ENCODE measurements at places on chromosomes 12 and 14.

- DNase-seq = no peak
These were observed 82.9 kb downstream of the PAPOLA start for GRCh38 chr14:96584907-96585671.

DNA sequence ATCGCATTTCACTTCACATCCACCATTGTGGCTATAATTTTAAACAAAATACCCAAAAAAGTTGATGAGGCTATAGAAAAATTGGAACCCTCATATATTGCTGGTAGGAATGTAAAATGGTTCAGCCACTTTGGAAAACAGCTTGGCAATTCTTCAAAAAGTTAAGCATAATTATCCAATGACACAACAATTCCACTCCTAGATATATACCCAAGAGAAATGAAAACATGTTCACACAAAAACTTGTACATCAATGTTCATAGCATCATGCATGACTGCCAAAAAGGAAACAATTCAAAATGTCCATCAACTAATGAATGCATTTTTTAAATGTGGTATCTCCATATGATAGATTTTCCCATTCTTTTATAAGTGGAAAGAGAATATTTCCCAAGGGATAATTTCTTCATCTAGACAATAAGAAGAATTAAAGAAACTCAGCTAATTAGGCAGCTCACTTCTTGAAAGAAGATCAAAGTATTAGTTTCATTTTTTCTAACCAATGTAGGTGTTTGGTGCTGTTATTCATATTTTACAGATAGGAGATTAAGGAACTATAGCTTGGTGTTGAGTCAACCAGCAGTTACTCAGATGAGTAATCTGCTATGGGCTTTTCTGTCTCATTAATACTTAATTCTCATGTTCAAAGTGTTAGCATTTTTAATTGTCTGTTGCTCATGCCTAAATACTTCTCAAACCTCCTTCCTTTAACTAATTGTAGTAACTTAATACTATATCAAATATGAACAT lies 32.8 kb downstream of the YEATS4 start:
- no peak for DNase-seq

DNA sequence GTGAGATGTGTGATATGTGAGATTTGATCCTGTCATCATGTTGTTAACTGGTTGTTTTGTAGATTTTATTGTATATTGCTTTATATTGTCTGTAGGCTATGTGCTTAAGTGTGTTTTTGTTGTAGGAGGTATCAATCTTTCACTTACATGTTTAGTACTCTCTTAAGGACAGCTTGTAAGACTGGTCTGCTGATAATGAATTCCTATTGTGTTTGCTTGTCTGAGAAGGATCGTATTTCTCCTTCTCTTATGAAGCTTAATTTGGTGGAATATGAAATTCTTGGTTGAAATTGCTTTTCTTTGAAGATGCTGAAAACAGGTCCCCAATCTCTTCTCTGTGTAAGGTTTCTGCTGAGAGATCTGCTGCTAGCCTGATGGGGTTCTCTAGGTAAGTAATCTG lies 94.5 kb upstream of the ARHGAP5 start:
- DNase-seq = no peak

DNA sequence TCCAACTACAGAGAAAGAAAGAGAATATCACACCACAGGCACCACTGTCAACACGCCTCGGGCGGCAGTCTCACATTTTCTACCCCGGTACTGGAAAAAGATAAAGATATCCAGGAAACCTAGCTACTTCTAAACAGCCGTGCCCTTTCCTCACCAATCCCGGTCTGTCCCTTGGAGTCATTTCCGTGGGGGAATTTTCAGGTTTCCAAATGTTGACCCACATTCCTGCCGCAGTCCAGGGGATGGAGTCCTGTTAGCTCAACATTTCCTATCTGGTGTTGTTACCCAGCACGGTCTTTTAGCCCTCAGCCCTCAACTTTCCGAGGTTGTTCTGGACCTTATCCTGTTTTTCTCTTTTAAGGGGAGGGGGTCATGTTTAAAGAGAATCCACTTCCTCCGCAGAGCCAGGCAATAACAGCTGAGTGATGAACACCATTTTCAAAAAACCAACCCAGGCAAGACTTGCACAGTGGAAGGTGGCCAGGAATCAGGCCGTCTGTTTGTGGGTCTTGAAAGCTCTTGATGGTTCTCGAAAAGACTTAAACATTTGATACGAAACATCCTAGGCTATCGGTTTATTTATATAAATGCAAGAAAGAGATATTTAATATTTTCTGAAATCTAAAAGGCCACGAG lies 4.6 kb downstream of the SSH1 start:
- no peak for DNase-seq

GRCh38 chr14:55609681-55610080 lies 29.7 kb downstream of the KTN1 start:
- no peak for DNase-seq

DNA sequence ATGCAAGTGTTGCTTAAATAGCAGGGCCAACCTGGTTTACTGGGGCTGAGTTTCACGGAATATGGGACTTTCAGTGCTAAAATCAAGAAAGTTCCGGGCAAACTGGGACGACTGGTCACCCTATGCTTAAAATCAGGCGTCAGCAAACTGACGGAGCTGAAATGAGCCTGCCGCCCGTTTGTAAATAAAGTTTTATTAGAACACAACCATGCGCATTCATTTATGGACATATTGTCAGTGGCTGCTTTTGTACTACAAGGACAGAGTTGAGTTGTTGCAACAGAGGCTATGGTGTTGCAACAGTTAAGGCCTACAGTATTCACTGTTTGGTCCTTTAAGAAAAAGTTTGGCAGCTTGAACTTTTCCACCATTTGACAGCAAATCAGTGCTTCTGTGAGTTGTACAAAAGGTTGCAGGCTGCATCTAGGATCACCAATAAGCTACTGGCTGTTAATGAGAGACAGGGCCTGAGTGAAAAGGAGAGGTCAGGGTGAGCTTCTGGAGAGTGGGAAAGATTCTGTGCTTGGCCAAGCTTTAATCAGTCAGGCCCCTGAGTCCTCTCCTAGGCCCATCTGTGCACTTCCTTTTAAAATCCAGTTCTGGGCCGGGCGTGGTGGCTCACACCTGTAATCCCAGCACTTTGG lies 13.3 kb downstream of the SELPLG start:
- DNase-seq = no peak

DNA sequence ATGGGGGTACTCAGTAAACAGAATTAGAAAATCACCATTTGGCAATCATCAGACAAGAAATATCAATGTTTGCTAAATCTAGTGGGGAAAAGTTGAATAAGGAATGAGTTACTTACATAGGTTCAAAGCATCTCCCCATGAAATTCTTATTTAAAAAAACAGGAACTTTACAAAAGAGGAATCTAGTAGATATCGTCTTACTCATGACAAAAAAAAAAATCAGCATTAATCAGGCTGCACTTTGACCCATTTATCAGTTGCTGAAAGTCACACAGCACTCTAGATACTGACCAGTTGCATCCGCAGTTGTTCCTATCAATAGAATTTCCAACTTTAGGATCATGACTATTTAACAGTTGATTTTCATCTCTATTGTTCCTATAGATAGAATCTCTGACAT lies 5.8 kb upstream of the DICER1 start:
- no peak for DNase-seq

DNA sequence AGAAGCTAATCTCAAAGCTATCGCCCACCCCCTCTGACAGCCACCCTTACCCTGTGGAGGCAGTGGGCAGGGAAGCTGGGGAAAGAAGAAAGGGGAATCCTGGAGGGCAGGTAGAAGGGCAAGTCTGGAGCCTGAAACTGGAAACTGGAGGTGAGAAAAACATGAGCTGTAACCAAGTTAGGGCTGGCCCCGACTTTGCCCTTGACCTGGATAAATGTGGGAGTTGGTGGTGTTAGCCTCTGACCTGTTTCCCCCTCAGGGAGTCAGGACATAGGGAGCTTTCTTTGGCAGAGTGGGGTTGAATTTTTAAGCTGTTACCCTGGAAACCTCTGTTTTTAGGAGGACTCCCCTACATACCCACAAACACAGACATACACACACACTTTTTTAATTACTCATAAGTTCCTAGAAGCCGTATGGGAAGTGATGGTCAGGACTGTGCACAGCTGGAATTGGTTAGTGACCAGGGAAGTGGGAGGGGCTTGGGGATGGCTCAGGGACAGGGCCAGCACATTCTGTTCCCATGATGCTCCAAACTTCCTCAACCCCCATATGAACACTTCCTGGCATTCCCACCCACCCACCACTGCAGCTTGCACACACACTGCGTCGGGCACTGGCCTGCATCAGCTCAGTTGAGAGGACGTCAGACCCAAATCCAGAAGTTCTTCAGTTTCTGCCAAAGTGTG lies 5.0 kb upstream of the MMP19 start:
- no peak for DNase-seq

GRCh38 chr12:25806271-25806670 lies 152.2 kb upstream of the RASSF8 start:
- DNase-seq = no peak

DNA sequence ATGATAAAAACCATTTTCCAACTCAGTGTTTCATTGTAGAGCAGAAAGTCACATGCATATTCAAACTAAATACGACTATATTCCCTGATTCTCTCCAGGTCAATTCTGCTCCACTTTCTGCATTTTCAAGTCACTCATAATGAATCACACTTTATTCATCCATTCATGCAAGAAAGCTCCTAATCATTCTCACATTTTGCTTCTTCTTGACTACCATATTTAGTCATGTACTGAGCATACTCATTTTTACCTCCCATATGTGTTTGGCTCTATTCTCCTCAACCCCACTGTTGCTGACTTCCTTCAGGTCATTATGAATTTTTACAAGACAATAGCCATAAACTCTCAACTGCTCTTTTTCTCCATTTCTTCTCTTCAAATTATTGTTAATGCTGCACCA lies 43.4 kb upstream of the PIK3C2G start:
- no peak for DNase-seq

- DNase-seq = no peak
These were observed 179.4 kb downstream of the ERC1 start for GRCh38 chr12:1170411-1170810.

- no peak for DNase-seq
These were observed 2.0 kb downstream of the SMARCD1 start for GRCh38 chr12:50087151-50087550.

- peak; percentile 66 for DNase-seq
These were observed 1.7 kb downstream of the SINHCAF start for GRCh38 chr12:31324116-31324844.

- no peak for DNase-seq
These were observed 17.5 kb downstream of the DYRK4 start for GRCh38 chr12:4579305-4580102.

DNA sequence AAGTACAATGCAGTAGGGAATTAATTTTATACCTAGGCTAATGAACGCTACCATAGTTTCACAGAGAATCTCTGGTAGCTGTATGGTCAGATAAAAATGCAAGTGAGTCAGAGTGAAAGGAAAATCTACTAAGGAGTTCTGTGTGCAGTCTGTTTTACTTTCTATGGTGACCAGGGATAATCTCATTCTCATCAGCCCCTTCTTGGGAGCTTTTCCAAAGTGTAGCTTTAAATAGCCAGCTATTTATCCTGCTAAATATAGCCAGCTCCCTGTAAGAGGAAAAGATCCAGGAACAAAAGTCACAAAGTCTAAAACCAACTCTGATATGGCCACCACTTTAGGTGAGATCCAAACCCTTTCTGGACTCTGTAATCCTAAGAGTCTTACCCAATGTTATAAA lies 75.5 kb downstream of the TMEM116 start:
- no peak for DNase-seq

GRCh38 chr14:103022002-103022684 lies 35.2 kb downstream of the CDC42BPB start:
- DNase-seq = no peak

GRCh38 chr14:31703056-31703455 lies 141.9 kb downstream of the NUBPL start:
- DNase-seq = no peak

DNA sequence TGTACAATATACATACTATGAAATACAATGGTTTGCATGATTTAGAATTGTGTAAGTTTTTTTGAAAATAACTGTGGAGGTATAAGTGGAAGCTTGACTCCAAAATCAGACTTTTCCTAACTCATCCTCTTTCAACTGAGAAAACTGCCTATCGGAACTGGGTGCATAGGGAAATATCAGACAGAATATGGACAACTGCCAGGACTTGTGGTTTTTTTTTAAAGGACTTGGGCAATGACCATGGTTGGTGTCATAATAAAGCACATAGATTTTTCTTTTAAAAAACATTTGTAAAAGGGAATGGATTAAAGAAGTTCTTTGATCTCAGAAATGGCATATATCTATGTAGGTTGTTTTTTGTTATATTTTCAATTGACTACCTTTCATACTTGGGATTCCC lies 53.3 kb upstream of the LRRK2 start:
- DNase-seq = no peak

DNA sequence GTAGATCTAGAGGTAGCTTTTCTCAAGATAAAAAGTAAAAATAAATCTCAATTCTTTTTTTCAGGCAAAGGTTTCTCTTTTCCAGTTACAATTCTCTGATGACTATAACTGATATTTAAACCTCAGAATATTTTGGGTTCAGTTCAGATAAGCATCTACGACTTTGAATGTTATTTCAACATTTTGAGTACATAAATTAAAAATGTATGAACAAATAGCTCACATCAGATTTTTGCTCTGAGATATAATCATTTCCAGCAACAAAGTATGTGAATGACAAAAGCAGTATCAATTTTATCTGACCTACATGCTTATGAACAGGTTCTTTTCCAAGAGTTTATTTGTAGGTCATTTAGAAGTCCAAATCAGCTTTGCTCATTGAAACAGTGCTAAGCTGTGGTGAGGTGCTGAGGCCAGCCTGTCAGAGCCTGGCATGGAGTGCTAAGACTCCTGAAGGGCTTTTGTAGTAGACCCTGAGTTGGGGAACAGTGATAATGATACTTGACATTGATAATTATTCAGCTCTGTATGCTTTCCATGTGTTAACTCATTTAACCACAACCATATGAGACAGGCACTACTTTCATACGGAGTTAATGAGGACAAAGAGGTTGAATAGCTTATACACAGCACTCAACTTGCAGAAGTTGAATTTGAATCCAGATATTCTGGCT lies 205.0 kb upstream of the DCN start:
- DNase-seq = no peak

- no peak for DNase-seq
These were observed 9.8 kb downstream of the RTL1 start for GRCh38 chr14:100893760-100894159.

GRCh38 chr12:30691122-30691879 lies 4.4 kb downstream of the IPO8 start:
- no peak for DNase-seq

- DNase-seq = no peak
These were observed 319.2 kb downstream of the GPHN start for GRCh38 chr14:66827182-66827581.

- no peak for DNase-seq
These were observed 18.0 kb downstream of the FOXN4 start for GRCh38 chr12:109291117-109291516.

DNA sequence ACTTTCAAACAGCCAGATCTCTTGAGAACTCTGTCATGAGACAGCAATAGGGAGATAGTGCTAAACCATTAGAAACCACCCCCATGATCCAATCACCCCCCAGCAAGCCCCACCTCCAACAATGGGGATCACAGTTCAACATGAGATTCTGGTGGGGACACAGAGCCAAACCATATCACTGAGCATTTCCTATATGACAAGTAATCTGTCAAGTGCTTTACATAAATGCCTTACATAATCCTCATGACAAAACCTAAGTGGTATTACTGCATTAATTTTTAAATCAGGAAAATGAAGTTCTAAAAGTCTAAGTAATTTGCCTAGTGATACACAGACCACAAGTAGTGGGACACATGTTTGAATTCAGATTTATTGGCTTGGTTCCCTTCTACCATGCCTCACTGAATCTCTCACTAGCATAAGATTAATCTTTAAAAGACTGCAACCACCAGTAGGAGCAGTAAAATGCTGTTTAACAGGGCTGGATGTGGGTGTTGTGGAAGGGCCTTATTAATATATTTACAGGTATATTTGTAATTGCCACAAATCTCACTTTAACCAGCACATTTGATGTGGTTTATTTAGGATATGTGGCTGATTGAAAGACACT lies 323.1 kb upstream of the FBXO33 start:
- DNase-seq = no peak
